ENCODE measurements at places on chromosomes 7 and 10.

- DNase-seq: no peak
These were observed 40.1 kb upstream of the PPP1R17 start for GRCh38 chr7:31646942-31647341.

GRCh38 chr10:11012421-11013295, 5.0 kb upstream of the CELF2 start:
- DNase-seq: no peak

DNA sequence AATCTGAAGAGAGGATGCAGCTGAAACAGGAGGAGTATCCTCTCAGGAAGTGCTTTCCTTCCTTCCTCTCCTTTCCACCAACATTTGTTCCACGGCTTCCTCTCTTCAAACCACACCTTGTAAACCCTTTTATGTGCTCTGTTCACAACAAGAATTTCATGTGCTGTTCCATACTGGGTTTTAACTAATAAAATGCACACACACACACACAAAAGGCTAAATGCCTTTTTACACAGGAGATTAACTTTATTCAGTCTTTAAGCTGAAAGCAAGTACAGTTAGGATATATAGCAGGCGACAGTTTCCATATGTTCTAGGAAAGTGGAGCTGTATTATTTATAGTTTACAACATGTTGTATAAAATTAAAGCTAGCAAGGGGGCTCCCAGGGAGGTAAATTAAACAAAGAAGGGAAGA, 106.7 kb downstream of the REEP3 start:
- DNase-seq: no peak

DNA sequence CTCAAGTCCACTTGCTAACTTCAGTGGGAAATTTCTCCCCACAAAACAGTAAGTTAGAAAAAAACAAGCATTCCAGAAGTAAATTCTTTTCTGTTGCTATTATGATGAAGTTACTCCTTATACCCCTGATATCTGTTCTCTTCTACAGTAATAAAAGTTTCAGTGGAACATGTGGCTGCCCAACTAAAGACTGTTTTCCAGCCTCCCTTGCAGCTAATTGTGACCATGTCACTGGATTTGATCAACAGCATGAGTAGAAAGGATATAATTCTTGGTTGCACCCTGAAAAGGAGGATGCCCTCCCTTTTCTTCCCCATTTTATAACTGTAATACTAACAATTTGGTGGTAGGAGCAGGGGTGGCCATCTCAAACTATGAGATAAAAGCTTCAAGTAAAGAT, 40.6 kb downstream of the IMMP2L start:
- DNase-seq: no peak

DNA sequence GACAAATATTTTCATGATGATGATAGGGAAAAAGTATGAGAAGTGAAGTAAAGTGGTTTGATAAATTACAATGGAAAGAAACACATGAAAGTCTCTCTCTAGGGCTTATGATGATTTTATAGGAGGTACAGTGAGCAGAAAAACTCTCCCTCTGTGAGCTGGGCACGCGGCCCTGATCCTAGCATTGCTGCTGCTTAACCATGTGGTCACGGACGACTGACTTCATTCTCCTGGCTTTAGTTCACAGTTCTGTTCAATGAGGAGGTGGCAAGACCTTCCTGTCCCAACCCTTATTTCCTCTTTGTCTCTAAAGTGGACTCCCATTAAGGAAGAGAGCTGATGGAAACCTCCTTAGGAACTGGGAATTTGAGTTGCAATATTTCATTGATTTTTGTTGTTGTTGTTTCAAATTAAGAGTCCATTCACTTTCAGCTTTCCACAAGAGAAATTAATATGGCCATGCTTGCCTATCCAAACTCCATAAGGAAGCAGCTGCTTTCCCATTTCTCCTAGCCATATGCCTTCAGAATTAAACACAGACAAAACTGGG, 8.2 kb upstream of the PON3 start:
- DNase-seq: no peak

DNA sequence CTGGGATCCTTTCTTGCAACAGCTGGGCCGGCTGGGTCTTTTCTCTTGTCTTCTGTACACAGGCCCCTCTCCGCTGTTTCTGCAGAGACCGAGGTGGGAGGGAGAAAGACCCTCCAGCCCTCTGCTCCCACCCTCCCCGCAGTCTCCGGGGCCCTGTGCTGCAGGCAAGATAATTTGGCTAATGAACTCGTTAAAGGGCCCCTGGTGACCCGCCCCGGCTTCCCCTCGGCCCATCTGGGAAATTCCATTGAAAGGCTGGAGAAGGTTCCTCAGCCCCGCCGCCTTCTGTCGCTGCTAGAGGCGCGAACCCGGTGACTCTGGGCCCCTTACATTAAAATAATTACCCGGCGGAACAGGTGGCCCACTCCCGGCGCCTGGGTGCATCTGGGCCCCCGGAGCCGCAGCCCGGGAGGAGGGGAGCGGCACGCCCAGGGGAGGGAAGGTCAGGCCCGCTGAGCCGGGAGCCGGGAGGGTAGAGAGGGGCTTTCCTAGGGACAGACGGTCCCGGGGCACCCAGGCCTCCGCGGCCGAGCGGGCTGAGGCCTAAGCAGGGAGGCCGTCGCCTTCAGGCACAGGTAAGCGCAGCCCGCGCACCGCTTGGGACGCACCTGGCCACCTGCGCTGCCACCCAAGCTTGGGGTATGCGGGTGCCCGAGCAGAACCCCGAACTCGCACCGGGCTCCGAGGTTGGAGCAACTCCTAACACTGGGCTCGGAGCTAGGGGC, 7.3 kb upstream of the MNX1 start:
- DNase-seq: no peak

DNA sequence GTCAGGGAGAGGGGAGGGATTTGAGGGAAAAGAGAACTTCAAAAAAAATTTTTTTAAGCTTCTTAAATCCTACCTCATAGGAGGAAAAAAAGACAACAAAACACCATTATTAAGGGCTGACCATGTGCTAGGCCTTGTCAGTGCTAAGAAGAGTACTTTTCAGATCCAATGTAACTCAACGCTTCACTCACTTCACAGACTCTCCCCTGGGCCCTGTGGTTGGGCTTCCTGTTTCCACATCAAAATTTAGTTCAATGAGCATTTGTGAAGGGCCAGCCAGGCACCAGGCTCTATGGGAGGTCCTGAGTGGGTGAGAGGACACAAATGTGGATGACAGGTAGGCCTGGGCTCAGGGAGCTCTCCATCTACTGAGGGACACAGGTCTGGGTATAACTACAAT, 249.8 kb downstream of the PTEN start:
- no peak for DNase-seq

DNA sequence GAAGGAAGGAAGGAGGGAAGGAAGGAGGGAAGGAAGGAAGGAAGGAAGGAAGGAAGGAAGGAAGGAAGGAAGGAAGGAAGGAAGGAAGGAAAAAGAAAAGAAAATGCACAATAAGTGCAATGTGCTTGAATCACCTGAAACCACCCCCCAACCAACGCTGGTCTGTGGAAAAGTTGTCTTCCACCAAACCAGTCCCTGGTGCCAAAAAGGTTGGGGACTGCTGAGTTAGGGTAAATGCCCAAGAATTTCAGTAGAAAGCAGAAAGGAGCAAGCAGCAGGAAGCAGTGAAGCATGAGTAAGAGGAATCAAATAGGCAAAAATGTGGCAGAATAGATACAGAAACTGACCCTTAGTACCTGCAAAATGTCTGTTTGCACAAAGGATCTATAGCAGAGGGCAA, 137.2 kb downstream of the JCAD start:
- DNase-seq: no peak

DNA sequence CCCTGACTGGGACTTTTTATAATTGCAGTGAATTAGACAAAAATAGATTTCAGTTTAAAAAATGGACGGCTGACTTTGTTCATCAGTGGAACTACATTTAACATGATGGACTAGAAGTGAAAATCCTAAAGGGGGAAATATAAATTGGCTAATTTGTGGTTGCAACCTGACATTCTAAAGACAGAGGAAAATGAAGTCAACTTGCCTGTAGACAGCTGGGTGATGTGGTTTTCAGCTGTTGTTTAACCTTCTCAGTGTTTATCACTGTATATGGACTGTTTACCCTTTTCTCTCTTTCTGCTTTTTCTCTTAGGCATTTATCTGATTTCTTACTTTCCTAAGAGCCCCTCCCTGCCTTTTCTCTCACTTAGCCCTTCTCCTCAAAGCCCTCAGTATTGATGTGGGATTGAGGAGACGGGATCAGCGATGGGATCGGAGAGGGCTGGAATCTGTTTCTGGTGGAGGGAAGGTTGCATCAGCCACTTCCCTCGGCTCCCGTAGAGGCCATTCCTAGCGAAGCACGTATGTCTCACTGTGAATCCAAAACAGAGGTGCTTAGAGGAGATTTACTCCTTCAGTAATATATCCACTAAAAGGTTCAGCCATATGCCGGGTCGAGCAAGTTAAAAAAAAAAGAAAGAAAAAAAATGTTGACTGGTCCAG, 109.0 kb upstream of the KLF6 start:
- no peak for DNase-seq

- DNase-seq: no peak
These were observed 57.5 kb upstream of the CHCHD3 start for GRCh38 chr7:133139350-133139749.

DNA sequence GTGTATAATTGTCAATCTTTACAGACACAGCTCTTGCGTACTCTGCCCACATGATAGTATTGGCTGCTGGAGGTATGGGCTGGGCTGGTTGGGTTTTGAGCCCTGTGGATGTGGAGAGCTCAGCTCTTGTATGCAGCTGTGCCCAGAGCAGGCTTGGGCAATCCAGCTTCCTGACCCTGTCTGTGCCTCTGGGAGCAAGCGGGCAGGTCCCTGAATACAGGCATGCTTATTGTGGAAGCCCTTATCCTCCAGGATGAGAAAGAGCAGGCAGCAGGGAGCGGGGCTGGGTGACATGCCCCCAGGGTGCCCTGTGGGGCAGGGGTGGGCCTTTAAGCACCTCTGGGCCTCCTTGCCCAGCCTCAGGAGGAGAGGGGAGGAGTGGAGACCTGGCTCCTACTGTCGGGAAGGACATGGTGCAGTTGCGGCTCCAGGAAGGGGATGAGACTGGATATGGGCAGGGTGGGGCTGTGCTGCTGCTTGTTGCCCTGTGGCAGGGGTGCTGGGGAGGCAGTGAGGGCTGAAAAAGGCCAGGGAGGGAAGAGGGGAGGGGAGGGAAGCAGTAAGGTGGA, 32.7 kb upstream of the SH2D4B start:
- DNase-seq: no peak

GRCh38 chr7:135160098-135160857, 10.2 kb downstream of the CYREN start:
- DNase-seq: no peak

- no peak for DNase-seq
These were observed 129.2 kb downstream of the KIF20B start for GRCh38 chr10:89830624-89831023.

Data from NCI-H2227 treated with DMSO at 0.1 percent for 48 hours (cell line).